ENCODE measurements at places on chromosomes 4 and X.

- DNase-seq = no peak
Observed at GRCh38 chr4:70935038-70935695, 33.0 kb downstream of the MOB1B start.

GRCh38 chr4:3431446-3431993, 10.2 kb upstream of the HGFAC start:
- DNase-seq = no peak

DNA sequence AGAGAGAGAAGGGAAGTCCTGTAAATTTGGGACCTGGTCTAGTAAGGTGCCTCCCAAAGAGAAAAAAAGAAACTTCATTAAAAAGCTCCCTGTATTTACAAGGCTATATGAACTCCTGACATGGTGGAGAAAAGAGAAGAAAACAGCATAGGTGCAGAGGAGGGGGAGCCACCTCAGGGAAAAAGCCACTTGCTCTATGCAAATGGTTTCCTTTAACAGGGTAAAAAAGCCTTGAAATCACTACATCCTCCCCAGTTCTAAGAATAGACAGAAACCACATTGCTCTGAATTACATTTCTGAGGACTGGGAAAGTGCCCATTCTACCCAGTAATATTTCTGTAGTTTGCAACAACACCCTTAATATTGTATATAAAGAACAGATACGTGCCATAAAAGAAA, 165.5 kb downstream of the KLF8 start:
- no peak for DNase-seq

GRCh38 chr4:47598320-47598719, 113.2 kb downstream of the ATP10D start:
- no peak for DNase-seq

DNA sequence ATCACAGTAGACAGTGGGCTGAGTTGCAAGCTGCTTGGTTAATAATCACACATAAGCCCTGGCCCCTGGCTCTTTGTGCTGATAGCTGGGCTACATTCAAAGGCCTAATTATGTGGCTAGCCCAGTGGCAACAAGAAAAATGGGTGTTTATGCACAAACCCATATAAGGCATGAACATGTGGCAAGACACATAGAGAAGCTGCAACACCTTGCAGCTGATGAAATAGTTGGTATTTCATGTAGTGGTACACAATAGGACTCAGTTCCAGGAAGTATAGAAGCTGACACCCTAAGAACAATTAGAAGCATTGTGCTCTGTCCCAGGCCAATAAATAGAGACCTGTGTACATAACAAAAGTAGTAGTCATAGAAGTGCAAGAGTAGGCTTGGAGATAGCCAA, 14.6 kb upstream of the ZNF630 start:
- no peak for DNase-seq

DNA sequence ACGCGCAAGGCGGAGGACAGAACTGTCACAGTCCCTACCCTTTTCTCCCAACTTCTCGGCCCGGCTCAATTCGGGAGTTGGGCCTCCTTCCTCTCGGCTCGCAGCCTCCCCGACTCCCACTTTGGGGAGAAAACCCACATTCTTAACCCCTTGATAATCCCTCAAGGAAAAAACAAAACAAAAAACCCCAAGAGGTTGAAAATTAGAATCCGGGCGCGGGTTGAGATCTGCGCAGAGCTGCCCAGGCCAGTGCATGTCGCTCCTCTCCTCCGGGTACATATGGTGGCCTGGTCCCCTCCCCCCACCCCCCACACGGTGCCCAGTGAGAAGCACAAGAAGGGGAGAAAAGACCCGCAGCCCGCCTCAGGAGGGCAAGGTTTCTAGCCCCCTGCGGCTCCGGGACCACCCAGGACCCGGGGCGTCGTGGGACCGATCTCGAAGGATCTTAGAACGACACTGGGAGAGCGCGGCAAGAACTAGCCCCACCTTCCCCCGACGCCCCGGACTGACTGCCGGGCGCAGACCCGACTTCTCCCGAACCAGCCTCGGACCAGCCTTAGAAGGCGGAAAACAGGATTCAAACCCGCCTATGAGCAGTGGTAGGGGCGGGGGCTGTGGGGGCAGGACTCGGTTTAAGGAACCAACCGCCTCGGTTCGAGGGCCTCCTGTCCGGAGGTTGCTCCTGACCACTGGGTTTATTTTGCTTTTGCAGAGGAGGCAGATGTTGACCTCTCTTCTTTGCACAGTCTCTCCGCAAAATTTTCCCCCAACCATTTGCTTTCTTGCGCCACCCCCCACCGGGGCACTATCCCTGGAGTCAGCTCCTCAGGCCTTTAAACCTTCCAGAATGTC, 2.5 kb upstream of the PDGFRA start:
- DNase-seq = no peak

DNA sequence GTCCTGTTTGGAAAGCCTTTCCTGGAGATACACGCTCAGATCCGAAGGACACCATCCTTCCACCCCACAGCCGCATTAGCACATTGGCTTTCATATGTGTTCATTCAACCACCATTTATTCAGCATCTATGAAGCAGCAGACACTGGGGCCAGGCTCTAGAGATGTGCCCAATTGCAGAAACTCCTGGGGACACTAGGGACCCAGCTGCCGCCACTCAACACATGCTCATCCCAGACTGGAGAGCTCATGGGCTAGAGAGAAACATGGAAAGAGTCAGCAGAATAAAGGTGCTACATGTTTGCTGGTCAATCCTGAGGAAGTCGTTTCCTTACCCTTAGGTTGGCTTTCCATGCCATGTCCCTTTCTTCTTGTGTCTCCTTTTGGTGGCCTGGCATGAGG, 7.6 kb downstream of the CTAG1A start:
- no peak for DNase-seq
